ENCODE measurements at places on chromosomes 2 and 18.

- DNase-seq = no peak
Measured at GRCh38 chr2:43321446-43321845, 95.0 kb upstream of the ZFP36L2 start.

GRCh38 chr18:23228102-23229061, 93.1 kb downstream of the CABLES1 start:
- peak; percentile 70 for DNase-seq

DNA sequence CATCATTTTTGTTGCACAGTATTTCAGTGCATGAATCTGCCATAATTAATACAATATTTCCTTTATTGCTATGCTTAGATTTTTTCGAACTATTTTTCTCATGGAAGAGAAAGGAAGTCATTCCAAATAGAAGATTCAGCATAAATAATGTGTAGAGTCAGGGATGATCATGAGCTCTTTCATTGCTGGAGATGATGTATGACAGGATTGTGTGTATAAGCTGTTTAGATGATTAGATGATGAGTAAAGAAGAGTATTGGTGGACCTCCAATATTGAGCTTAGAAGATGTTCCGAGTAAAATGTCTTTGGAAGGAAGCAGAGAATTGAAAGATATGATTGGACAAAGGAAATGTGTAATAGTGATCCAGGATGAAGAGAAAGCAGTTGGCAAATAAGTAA, 364.5 kb downstream of the PARD3B start:
- no peak for DNase-seq

GRCh38 chr2:213022987-213023386, 128.4 kb downstream of the IKZF2 start:
- no peak for DNase-seq

GRCh38 chr2:120993661-120994060, 258.0 kb downstream of the GLI2 start:
- DNase-seq = no peak

- DNase-seq = no peak
Measured at GRCh38 chr2:235563056-235563910, 69.4 kb downstream of the AGAP1 start.

DNA sequence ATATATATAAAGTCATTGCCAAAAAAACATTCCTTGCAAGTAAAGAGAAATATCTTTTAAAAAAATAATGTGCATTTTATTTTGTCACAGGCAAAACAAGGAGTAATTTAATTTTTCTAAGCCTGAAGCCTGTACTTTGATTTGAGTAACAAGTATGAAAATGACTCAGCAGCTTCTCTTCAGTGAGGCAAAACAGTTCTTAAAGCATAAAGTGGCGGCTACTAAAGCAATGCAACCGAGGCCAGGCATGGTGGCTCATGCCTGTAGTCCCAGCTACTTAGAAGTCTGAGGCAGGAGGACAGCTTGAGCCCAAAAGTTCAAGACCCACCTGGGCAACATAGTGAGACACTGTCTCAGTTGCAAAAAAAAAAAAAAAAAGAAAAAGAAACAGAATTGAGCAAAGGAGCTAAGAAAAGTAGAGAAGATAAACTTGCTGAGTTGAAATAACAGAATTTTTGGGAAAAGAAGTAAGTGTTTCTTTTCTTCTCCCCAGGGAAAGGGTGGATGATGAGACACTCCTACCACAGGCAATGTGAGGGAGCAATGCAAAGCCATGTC, 29.6 kb downstream of the DOK1 start:
- peak; percentile 91 for DNase-seq

DNA sequence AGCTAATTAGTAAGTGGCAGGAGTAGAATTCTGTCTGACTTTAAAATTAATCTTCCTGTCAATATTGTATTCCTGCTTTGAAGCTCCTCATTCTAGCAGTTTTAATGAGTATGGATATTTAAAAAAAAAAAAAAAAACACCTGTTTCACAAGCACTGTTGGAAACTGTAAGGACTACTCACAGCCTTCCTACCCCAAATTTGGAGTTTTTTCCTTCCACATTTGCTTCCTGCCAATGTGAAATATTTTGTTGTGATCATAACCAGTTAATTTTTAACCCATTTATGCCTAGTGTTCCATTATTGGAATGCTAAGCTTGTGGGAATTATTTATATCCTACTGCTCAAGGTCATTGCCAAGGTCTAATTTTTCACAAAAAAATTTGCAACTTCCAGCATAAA, 36.1 kb upstream of the SCYGR2 start:
- DNase-seq = no peak

DNA sequence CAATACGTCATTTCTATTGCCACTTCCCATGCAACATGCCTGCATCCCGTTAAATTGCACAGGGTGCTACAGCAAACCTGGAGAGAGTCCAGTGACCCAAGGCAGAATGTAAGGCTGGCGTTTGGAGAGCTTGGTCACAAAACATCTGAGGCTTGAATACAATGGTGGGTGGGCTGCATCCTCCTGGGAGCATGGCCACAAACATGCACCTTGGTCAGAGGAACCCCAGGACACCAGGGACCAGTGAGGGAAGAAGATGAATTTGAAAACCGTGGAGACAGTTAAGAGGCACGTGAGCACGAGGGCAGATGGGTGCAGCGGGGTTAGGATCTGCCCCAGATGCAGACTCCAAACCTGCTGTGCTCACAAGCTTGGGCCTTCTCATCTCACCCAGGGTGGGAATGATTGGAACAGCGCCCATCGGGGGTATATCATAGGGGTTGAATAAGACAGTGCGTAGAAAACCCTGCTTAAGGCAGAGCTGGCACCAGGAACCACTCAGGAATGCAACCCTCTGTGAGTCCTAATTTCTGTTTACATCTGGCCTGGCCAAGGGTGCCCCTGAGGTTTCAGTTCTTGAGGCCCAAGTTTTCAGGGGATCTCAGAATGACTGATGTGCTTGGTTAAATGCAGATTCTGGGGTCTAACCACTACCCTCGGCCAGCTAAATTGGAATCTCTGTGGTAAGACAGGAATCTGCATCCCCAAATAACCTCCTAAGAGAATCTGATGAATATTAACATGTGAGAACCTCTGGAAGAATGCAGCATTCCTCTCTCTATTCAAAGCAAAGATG, 97.2 kb downstream of the ARL4C start:
- DNase-seq = peak; percentile 28

GRCh38 chr2:88545118-88545517, 82.1 kb downstream of the EIF2AK3 start:
- DNase-seq = peak; percentile 14

GRCh38 chr18:64398320-64398719, 249.4 kb upstream of the LINC00305 start:
- DNase-seq = peak; percentile 0

GRCh38 chr18:56635007-56635406, 3.4 kb downstream of the TXNL1 start:
- no peak for DNase-seq

DNA sequence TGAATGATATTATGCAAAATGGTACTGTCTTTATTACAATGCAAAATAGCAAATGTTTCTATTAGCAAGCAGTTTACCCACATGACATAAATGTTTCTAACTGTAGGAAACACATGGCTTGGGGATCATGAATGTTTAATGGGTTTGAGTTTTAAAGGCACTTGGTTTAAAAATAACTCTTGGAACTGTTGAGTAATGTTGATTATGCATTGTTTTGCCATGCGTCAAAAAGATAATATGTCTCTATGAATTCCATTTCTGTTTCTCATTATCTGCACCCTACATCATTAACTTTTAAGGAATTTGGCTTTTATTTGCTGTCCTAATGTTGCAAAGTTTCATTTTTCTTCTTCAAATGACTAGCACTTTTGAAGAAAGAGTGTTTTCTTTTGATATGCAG, 1355.5 kb downstream of the SUCLG1 start:
- no peak for DNase-seq

- DNase-seq = peak; percentile 58
Measured at GRCh38 chr2:25700221-25700660, 26.9 kb upstream of the DTNB start.

DNA sequence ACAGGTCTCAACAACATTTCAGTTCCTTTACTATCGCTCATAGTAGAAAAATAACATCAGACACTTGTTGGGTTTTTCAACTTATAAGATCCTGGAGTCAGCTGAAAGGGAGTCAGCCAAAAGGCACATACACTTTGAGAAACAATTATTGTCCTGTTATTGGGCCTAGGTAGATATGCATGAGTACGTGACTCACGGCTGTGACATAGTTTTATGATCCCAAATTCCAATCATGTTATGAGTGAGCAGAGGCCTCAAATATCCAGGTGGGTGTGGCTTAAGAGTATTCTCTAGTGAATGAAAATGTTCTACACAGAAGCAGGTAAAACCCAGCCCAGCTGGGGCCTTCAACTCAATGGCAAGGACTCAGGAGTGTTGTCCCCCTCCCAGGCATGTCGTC, 27.2 kb downstream of the SERPINB8 start:
- no peak for DNase-seq

DNA sequence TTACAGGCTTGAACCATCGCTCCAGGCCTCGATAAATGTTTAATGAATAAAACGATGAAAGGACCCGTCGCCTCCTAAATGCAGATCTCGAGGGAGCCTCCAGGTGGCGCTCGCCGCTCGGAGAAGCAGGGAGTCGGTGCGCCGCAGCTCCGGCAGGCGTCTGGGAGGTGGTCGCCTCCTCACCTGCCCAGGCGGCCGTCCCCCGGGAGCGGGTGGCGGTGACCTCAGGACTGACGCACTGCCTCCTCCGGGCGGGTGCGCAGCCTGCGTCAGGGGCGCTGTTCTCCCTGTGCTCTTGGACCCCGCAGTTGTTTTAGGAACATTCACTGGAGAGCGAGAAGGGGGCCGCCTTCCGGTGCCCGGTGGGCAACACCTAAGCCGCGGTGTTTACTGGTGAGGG, 38.6 kb upstream of the POLE4 start:
- DNase-seq = peak; percentile 73

DNA sequence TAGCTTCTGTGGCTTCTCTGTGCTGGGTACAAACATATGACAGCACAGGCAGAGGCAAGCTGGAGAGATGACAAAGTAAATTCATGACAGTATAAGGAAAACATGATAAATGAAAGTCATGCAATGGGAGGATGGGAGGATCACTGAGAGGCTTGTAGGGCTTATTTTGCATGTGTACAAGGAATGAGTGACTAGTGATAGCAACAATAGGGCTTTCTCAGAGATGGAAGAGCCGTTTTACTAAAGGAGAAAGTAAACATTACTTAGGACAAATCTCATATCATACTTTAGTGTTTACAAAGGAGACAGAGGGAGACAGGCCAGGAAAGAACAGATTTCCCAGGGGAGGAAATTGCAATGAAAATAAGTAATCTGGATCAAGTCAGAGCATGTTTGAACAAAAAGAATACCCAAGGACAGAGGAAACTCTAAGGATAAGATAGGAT, 82.5 kb upstream of the RBMS1 start:
- DNase-seq = no peak

- DNase-seq = no peak
Measured at GRCh38 chr2:8611700-8612099, 70.2 kb upstream of the ID2 start.

DNA sequence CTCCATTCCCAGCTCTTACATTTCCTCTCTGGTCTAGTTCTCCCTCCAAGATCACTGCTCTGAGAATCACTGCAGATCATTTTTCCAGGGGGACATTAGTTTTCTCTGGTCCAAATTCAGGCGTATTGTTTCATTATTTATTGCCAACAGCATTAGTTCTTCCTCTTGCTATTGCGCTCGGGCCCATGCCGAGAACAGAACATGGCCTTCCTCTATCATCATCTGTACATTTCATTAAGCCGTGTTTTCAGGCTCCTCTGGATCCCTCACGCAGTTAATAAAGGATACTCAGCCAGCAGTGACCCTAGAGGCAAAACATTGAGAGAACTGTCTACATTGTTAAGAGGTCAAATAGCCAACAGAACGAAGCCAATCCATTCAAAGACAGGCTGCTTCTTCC, 63.9 kb downstream of the CCBE1 start:
- no peak for DNase-seq

GRCh38 chr2:237341872-237342271, 72.1 kb downstream of the COL6A3 start:
- no peak for DNase-seq

GRCh38 chr2:61471905-61472805, 1.3 kb upstream of the USP34 start:
- peak; percentile 36 for DNase-seq

- no peak for DNase-seq
Measured at GRCh38 chr2:150630587-150631235, 143.2 kb upstream of the RND3 start.

DNA sequence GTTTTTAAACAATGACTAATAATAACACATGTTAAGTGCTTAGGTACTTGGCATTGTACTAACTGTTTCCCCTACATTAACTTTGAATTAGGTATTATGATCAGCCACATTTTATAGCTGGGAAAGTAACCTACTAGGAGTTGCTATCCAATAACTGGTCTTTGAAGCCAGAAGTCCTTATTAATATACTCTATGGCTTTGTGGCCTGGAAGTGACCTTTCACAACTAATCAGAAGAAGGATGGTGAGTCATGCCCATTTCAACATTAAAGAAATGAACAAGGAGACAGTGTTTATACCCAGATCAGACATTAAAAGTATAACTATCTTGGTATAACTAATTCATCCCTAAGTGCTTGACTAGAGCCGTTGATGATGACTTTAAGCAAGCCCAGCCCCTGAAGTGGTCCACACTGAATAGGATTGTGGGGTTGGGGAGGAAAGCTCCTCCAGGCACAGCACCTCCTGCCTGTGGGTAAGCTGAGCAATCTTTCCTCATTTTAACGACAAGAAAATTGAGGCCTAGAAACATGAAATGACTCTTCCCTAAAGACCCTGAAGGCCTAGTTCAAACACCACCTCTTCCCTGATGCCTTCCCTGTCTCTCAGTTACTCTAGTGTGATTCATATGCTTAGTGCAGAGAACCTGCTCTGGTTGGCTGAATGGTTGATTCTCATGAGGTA, 71.6 kb upstream of the RFX8 start:
- no peak for DNase-seq

DNA sequence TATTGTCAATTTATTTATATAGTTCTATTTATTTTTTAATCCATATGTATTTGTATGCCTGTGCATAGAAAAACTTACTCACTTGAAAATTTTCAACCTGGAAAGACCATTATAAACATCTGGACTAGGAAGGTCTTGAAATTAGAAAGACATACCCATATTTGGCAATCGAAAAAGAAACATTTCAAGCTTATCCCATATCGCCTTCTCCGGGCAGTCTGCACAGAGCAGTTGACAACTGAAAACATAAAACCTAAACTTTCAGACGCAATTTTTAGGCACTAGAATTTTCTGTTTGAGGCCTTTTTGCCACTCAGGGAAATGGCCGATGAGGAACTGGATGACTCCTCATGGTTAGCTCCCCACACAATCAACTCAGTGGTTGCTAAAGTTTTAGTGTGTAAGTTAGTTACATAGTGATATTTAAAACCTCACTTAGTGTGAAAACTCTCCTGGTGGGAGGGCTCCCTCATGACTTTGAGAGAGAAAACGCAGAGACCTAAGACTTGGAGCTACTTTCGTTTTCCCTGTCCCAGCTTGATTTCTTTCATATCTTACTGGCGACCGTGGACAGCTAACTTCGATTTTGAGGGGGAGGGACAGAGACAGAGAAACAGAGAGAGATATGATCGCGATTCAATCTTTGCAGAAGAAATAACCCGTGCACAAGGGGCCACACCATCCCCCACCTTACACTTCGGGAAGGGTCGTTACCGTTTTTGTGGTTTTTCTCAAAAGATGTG, 3.2 kb upstream of the HOXD12 start:
- DNase-seq = no peak

- no peak for DNase-seq
Measured at GRCh38 chr2:129847043-129847442, 132.4 kb upstream of the RAB6C start.

Data from activated CD4-positive, alpha-beta T cell treated with anti-CD3 and anti-CD28 coated beads, Interleukin-10, Interleukin-2, amounts not matched to agents 100 ng/mL and 50 ng/mL, durations not matched to agents 16 hours and 8 hours (primary cell).